ENCODE measurements at places on chromosomes 7 and 10.

DNA sequence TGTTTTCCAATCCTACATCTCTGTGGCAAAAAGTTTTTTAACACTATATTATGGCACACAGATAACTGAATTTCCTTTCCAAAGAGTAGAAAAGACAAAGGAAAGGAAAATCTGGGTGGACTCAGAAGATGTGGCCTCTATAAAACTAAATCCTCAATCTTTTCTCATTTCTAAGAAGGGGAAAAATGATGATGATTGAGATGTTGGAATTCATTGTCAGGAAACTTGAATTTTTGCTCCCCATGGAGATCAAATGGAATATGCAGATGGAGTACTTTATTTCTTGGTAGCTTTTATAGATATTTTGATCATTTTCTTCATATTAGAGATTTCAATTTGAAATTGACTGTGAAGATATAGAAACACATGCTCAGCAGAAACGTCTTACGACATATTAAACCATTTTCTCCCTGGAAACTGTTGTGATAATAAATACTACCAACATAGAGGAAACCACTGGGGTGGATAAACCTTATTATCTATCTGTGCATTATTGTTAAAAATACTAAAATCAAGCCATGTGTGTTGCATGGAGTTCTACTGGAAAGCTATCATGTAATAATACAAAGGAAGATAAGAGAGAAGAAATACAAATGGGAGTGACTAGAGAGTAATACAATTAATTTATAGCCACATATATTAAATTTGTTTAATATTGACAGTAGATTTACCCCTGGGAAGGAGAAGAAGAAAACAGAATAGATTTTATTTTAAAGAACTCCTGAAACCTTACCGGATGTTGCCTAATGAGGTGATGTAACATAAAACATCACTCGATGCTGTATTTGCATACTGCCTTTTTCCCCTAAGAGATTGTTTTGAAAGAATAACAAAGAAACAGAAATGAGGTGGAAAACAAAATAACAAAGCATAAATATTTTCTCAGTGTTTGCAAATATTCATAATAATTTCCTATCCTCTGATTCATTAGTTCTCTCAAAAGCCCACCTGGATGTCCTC lies 931.2 kb upstream of the C7orf33 start:
- no peak overlapping the region for H3K27ac ChIP-seq
- H3K27me3 ChIP-seq = no peaks in the 10 kb centered on the region
- DNase-seq = no peak
- H3K36me3 ChIP-seq = no peaks in the 10 kb centered on the region
- H3K4me1 ChIP-seq = no peaks in the 10 kb centered on the region
- no peak overlapping the region for H3K4me3 ChIP-seq

DNA sequence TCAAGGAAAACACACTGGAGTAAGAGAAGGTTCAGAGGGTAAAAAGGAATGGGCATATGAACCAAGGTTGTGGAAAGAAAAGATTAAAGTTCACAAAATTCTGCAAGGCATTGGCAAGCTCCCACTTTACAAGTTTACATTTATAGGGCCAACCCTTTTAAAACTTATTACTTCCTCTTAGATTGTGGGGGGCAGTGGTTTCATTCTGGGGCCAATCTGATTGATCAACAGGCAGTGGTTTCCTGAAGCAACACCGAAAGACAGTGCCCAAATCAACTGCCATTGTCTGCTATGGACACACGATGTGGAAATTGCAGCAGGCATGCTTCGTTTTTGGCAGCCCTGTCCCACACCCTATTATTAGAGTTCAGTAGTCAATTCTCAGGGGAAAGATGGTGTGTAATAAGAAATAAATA lies 154.0 kb downstream of the SGMS1 start:
- H3K4me1 ChIP-seq = peaks cover 5% of the 10 kb centered on the region
- H3K36me3 ChIP-seq = no peaks in the 10 kb centered on the region
- no peak for DNase-seq
- H3K27me3 ChIP-seq = no peaks in the 10 kb centered on the region

GRCh38 chr10:109963439-109963838 lies 40.1 kb upstream of the XPNPEP1 start:
- no peak overlapping the region for H3K4me3 ChIP-seq
- DNase-seq = no peak
- no peak overlapping the region for H3K27ac ChIP-seq
- no peaks in the 10 kb centered on the region for H3K4me1 ChIP-seq
- no peaks in the 10 kb centered on the region for H3K27me3 ChIP-seq
- no peaks in the 10 kb centered on the region for H3K36me3 ChIP-seq

DNA sequence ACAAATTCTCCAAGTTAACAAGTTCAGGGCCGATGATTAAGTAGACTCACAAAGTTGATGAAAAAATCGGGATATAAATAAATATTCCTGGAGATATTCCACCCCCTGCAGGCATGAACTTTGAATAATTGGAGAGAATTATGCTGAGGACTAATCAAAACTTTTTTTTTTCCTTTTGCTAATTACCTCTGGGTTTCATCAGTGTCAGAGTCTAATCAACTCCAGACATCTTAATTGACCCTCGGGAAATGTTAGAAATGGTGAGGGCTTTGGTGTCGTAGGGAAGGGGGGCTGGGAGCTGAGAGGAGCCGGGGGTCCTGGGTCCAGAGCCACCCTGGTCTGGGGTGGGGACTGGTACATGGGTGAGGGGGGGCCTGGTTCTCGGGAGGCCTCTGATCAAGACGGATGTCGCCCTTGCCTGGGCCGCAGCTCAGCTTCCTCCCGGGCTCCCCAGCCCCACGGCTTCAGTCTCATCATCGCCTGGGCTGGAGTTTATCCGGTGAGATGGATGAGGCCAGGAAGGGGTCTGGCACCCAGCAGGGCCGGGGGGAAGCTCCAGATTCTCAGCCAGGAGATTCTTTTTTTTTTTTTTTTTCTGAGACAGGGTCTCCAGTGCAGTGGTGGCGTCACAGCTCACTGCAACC lies 30.4 kb upstream of the ELFN1 start:
- no peaks in the 10 kb centered on the region for H3K27me3 ChIP-seq
- DNase-seq = no peak
- H3K27ac ChIP-seq = no peak overlapping the region
- no peak overlapping the region for H3K4me3 ChIP-seq
